ENCODE measurements at places on chromosomes 1 and 21.

DNA sequence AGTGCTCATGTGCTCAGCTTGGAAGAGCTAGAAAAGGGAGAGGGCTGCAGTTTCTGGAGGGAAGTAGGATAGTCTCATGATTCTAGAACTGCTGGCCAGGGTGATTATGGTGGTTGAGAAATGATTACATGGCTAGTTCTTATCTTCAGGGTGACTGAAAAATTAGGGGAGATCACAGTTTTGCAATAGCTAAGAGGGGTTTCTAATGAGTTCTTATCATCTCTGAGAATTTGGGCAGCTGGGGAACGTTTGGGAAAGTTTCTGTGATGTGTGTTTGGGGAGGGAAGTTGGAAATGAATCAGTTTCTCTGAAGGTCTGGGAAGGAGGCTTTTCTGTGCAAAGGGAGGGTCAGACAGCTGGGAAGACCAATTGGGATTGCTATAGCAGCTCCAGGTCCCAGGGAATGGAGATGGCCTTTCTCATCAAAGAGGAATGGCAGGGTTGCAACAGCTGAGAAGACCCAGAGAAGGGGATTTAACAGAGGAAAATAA is 7.6 kb upstream of the RHOU start:
- DNase-seq: no peak

- no peak for DNase-seq
Measured at GRCh38 chr1:160858507-160858906, 4.2 kb downstream of the CD244 start.

- no peak for DNase-seq
Measured at GRCh38 chr1:18712252-18712600, 81.6 kb downstream of the PAX7 start.

DNA sequence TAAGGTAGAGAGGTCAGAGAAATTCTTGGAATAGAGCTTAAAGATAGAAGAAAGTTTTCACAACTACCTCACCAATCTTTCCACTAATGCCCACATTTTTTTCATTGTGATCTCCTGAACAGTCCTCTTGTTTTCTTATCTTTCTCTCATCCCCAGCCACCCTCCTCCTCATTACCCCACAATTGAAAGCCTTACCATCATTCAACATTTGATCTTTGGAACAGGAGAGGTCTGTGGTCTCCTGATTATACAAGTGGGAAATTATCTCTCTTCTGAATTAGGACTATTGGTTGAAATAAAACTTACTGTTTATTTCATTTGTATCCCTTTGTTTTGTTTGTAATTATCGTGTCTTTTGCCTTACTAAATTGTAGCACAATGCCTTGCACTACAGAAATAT is 29.6 kb downstream of the DNAH14 start:
- no peak for DNase-seq

DNA sequence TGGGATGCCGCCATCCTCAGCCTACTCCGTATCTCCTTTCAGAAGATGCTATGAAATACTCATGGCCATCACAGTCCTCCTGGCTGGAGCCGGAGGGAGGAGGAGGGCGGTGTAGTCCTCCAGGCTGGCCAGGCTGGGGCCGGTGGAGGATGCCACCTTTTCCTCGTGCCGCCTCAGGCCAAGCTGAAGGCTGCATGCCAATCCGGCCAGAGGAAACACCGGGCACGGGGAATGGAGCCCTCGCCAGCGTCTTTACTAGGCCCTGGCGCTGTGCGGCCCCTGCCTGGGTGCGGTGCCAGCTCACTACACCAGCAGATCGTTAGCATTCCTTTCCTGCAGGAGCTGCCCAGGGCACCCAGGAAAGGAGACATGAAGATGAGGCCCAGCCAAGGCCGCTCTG is 70.1 kb downstream of the CASZ1 start:
- DNase-seq: no peak

GRCh38 chr1:44262816-44263567 is 49.7 kb downstream of the DMAP1 start:
- DNase-seq: no peak

- DNase-seq: no peak
Measured at GRCh38 chr1:235156265-235156664, 4.8 kb downstream of the RBM34 start.

DNA sequence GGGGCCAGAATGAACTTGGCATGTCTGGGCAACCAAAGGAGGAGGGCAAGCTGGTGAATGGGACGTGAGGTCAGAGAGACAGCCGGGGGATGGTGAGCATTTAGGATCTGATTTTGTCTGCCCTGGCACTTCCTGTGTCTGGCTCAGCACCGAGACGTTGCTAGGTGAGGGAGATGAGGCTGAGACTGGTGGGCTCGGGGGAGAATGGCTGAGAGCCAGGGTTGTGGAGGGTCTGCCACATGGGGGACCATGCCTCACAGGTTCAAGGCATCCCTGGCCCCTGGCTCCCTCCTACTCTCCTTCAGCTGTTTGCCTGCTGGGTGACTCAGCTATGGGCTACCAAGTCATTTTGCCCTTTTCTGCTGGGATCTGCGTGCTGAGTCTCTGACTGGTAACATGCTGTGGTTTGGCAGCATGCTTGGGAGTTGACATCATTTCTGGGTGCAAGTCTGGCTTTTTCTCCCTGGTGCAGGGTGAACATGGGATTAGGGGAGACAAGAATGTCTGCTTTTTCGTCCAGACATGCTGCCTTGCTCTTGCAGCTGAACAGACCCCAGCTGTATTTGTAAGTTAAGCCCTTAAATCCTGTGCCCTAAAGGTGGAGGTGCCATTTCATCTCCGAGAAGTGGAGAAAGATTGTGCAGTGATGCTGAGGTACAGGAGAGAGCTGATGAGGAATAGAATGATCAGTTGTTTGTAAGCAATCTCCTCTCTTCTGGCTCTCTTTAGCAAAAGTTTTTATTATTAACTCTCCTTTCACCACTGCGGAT is 17.6 kb downstream of the GALNT2 start:
- DNase-seq: no peak

Measured in NCI-H1436 treated with DMSO at 0.1 percent for 48 hours (cell line).